Activated naive CD4-positive, alpha-beta T cell (primary cell): ENCODE measurements at places on chromosomes 4 and X.

DNA sequence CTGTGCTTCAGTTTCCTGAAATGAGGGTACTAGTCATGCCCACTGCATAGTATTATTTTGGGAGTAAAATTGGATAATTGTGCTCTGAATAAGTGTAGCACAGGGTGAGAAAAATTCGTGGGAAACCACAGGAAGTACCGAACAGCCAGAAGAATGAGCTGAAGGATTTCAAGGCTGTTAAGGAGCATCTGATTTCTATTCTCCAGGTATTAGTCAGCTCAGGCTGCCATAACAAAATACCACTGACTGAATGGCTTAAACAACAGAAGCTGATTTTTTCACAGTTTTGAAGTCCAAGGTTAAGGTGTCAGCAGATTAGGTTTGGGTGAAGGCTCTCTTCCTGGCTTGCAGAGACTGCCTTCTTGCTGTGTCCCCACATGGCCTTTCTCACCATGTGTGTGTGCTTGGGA, 41.9 kb downstream of the WWC2 start:
- DNase-seq = no peak

- DNase-seq = no peak
Measured at GRCh38 chrX:18566748-18567147, 105.2 kb downstream of the RS1 start.

DNA sequence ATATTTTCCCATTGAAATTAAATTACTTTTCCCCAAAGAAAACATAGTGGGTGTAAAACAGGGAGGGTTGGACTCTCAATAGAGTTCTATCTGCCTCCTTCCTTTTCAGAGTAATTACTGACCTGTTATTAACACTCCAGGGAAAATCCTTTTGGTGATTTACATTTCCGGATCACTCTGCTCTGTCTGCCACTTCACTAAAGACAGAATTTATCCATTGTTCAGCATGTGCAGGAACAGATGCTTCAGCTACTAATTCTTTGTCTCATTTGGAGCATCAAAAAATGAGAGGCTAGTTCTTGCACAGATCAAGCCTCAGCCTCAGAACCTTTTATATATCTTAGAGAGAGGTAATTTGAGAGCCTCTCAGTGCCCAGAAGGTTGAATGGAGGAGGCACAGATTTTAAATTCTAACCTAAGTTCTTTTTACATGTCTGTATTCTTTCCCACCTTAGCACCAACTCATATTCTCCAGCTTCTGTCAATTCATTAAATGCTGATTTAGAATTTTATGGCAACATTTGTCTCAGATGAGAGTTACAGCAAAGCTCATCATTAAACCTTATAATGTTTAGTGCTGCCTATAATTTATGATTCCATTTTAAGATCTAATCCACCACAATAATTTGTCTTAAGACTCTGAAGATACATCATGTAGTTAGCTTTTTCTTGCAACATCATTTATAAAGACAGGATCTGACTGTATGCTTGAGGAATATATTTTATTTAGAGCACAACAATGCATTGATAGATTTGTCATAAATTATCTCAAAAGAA, 1494.4 kb downstream of the STIM2 start:
- no peak for DNase-seq

DNA sequence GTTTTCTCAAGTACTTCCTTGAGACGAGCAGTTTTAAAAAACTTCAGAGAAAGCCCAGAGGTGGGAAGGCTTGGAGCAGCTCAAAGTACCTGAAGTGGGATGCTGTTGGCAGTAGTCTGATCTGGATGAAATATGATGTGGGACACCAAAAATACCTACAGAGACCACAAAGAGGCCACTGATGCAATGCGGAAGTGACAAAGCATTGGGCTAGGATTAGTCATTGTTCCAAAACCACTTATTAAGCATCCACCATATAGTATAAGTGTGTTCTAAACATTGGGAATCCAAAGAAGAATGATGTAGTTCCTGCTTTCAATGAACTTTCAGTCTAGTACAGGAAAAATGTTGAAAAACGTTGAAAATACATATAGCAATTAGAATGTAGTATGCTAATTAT, 386.1 kb upstream of the CNKSR2 start:
- DNase-seq = no peak

DNA sequence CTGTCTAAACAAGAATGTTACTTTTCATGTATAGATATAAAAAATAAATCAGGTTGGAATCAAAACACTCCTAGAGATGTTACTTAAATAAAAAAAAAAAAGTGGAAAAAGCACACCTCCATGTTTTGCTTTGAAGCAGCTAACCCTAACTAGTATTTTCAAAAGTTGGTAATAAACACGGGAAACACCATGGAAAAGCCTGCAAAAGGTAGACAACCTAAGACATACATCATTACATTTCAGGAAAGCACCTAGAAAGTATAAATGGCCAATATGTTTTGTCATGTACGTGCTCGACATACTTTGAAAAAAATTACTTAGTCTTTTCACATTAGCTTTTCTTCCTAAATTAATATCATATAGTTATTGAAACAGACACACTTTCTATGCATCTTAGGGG, 130.1 kb upstream of the SH3RF1 start:
- no peak for DNase-seq

DNA sequence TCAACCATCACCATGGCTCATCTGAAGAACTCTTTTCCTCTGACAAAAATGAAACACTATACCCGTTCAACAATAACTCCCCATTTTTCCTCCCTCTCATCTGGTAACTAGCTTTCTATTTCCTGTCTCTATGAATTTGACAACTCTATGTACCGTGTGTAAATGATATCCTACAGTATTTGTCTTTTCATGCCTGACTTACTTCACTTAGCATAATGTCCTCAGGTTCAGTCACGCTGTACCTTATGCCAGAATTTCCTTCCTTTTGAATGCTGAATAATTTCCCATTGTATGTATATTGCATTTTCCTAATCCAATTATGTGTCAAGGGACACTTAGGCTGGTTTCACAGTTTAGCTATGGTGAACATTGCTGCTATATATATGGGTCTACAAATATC, 18.2 kb downstream of the MAGEA9 start:
- DNase-seq = no peak

- DNase-seq = no peak
Measured at GRCh38 chr4:81085291-81085690, 54.8 kb downstream of the BMP3 start.

- DNase-seq = no peak
Measured at GRCh38 chrX:111086591-111087006, 9.4 kb upstream of the PAK3 start.

DNA sequence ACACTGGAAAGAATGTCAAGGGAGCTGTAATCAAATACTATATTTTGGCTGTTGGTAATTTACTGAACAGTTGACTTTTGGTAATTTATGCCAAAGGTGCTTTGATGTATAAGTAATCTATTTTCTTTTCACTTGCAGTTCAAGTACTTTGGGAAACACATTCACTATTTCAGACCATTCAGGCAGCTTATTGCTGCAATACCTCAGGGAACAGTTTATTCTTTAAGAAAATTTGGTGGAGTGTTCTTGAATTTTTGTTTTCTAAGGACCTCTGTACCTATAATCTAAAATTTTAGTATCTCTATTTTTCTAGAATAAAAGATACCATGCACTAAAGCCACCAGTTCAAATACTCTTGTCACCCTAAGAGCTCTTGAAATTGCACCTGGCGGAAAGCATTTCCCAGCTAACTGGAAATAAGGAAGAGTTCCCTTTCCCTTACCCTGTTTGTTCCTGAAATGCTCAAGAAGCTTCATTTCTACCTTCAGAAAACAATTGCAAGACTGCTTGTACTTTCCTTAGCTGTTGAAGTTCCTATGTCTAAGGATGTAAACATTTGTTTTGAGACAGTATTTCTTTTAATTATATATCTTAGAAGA, 633.5 kb upstream of the FAT1 start:
- no peak for DNase-seq

- no peak for DNase-seq
Measured at GRCh38 chr4:1291091-1291490, 1.4 kb downstream of the MAEA start.

- DNase-seq = no peak
Measured at GRCh38 chr4:136861091-136861490, 671.2 kb downstream of the PCDH18 start.

DNA sequence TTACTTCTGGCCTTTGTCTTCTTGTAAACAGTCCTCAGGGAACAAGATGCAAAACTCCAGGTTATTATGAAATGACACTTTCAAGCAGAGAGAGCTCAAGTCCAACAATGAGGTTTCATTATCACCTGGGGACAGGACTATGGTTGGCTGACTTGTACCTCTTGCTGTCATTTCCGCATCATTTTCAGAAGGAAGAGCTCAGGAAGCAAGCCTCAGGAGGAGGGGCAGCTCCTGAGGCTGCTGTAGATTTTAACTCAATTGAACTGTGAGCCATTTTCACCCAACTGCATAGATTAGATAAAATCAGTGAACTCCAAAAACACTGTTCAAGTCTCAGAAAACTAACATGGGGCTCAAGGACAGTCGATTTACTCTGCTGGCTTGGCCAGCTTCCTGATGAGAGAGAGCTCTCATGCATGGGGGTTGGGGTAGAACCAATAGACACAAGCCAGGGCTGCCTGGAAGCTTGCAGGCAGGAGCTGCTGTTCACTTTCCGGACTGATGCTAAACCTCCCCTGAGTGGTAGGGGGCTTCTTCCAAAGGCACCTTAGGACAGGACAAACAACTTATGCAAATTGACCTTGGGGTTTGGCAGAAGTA, 23.6 kb downstream of the TMEM255A start:
- DNase-seq = no peak

GRCh38 chrX:31546126-31546525, 474.3 kb upstream of the FTHL17 start:
- no peak for DNase-seq

DNA sequence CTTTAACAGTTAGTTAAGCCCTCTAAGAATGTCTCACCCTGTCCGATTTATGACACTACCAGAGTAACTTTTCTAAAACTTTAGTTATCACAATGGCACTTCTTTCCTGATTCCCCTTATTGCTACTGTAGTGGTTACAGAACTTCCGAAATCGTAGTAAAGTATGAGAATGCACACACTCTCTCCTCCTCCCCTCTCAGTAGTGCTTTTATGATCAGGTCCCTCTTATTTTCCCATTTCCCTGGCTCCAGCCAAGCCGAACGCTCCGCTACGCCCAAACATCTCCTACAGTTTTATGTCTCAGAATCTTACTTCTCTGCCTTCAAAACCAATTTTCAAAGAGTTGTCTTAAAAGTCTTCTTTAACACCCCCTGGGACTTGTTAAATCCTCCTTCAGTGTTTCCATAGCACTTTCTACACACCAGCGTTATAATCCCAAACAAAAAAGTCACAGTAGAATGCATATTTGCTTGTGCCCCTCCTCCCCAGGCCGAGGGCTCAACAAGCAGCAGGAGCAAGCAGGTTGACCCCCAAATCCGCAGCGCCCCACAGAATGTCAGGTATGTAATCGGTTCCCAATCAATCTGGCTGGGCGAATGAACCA, 671 bp downstream of the HPF1 start:
- DNase-seq = no peak
